ENCODE measurements at places on chromosomes 16 and 17.

GRCh38 chr16:6114691-6115090 is 1017.1 kb upstream of the EEF2KMT start:
- DNase-seq = no peak

DNA sequence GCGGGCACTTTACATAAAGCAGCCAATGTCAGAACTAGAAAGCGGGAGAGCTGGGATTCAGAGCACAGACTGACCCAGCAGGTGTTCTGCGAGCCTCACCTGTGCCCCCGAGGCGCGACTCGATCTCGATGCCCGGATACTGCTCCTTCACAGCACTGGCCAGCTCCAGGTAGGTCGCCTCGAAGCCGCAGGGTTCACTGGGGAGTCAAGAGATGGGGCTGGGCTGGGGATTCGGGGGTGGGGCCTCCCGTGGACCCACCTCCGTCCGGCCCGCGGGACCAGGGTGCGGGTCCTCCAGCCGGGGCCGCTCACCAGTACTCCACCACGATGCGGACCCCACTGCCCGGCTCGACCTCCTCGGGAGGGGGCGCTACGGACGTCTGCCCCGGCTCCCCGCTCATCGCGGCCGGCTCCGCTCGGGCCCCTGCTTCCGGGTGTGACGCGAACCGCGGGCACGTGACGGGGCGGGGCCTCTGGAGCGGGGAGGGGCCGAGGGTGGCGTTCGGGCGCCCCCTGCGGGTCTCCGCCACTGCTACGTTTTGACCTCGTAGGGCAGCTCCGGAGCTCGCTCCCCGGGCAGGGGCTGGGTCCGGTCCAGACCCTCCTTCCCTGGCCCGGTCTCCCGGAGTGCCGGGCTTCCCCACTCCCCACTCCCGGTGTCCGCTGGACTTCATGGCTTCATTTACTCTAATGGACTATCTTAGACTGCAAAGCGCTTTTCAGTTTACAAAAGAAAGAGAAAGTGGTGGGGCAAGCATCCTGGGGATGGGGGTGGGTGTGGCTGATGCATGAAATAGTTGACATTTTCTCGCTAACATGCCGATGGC is at the start of gene MIEN1:
MIEN1 (minus strand) TSS at position 438 of the 827 bp plus-strand sequence; CDS start at position 401, 37 bp downstream.
- peak; percentile 69 for DNase-seq

DNA sequence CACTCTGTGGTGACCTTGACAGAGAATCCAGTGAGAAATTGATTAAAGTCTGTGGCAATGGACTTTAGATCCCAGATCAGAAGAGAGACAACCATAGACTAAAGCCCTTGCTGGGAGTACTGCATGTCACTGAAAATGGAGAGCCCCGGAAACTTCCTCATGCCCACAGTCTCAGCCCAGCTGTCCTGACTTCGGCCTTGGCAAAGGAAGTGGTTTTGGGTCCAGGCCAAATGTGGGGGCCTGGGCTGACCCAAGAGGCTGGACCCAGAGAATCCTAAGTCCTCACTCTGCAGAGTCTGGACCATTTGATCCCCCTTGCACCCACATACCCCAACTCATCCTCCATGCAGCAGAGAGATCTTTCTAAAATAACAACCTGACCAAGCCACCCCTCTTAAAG is 4.7 kb upstream of the BEAN1 start:
- no peak for DNase-seq

DNA sequence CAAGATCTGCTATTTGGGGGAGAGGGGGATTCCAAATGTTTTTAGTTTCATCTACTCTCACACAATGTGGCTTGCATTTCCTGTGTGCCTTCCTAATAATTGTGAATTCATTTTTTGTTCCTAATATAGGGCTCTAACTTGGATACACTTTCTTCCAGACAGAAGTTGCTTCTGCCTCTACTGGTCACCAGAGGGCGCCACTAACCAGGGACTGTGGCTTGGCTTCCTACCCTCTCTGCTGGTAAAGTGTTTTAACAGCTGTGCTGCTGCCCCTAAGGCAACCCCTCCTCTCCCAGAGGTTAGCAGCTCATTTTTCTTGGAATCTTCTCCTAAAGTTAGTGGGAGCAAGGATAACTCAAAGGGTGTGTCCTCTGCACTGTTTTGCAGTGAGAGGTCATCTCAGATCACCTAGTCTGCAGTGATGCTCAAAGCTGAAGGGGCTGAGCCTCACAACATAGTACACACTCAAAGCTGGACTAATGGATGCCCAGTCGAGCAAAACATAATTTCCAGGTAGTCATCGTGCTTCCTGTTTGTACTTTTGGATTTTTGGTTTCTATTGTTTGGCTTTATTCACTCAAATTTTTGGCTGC is 5.0 kb upstream of the PRSS54 start:
- DNase-seq = no peak

- DNase-seq = no peak
Observed at GRCh38 chr17:7177954-7178477, 1.2 kb downstream of the ASGR1 start.

GRCh38 chr16:71226229-71227141 is 4.0 kb downstream of the HYDIN start:
- DNase-seq = no peak

- peak; percentile 44 for DNase-seq
Observed at GRCh38 chr16:31409433-31409832, 16.3 kb downstream of the ITGAD start.

- no peak for DNase-seq
Observed at GRCh38 chr17:9998060-9998459, 93.0 kb upstream of the RCVRN start.

GRCh38 chr17:39194985-39195524 is 2.4 kb downstream of the CACNB1 start:
- no peak for DNase-seq

DNA sequence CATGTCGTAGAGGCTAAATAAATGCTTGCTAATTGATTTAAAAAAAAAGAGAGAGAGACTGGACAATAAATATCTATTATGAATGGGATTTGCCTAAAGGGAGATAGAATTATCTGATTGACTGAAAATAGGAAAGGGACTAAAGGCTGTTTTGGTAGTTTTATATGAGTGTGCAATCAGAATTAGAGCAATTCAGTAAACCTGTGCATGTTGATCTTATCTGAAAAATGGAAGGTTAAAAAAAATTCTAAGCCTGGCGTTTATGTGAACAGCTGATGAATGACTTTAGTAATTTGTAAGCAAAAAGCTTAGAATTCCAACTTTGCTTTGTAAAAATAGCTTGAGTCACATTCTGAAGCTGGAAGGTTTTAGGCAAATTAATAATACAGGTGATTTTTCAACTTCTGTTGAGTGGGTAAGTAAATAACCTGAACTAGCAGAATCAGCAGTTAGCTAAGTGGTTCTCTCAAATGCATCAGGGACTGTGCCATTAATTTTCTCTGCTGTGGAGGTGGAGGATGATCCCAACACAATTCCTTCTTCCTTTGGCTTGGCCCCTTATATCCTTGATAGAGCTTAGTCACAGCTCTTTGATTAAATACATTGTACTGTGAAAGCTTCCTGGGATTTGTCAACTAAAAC is 254.4 kb downstream of the PHKB start:
- DNase-seq = no peak

GRCh38 chr17:15249487-15249886 is 15.6 kb downstream of the PMP22 start:
- no peak for DNase-seq

DNA sequence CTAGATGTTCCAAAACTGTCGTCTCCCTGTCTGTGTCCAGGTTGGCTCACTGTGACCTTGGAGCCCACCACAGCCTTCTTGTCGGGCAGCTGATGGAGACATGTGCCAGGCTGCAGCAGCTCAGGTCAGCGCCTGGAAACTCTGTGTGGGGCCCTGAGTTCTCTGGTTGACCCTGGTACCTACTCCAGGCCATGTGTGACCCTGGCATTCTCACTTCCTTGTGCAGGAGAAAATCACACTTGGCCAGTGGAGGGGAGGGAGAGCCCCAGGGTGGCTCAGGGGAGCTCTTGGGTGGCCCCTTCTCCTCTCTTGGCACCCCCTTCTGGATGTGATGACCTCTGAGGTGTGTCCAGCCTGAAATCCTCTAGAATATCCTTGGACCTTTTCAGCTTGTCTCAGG is 25.0 kb upstream of the CPNE2 start:
- DNase-seq = no peak

DNA sequence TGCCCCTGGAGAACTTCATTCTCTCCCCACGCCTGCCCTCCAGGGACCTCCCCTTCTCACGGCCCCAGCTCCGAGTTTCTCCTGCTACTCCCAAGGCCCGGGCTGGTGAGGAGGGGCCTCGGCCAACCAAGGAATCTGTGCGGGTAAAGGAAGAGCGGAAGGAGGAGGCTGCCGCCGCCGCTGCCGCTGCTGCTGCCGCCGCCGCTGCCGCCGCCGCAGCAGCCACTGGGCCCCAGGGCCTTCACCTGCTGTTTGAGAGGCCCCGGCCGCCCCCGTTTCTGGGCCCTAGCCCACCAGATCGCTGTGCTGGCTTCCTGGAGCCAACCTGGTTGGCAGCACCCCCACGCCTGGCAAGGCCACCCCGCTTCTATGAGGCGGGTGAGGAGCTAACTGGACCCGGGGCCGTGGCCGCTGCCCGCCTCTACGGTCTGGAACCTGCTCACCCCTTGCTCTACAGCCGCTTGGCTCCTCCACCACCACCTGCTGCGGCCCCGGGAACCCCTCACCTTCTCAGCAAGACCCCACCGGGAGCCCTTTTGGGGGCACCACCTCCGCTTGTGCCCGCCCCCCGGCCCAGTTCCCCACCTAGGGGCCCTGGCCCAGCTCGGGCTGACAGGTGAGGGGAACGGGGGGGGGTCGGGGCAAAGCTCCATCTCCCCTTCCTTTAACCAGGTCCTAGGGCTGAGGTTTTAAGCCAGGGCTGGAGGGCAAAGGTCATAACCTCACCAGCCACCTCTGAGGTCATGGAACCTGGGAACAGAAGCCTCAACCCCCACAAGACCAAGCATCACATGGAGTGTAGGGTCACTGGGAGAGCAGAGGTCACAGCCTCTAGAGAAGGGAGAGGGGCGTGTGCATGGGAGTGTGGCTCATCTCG is 11.0 kb downstream of the FBRS start:
- DNase-seq = no peak

DNA sequence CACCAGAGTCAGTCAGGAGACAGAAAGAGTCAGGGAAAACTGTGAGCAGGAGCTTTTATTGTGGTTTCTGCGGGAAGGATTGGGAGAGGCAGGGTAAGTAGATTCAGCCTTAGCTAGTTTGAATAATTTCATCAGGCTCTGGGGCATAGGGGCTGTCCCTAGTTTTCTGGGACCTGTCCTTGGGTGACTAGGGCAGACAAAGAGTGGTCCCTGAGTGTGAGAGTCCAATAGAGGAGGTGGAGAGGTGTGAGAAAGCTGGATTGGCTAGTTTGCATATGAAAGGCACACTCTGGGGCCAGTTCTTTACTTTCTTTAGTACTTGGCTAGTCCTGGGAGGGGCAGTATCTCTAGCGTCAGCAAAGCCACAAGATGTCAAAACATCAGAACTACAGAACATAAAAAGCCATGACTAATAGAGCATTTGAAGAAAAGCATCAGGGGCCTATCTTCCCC is 255.6 kb downstream of the HS3ST3A1 start:
- DNase-seq = peak; percentile 95

DNA sequence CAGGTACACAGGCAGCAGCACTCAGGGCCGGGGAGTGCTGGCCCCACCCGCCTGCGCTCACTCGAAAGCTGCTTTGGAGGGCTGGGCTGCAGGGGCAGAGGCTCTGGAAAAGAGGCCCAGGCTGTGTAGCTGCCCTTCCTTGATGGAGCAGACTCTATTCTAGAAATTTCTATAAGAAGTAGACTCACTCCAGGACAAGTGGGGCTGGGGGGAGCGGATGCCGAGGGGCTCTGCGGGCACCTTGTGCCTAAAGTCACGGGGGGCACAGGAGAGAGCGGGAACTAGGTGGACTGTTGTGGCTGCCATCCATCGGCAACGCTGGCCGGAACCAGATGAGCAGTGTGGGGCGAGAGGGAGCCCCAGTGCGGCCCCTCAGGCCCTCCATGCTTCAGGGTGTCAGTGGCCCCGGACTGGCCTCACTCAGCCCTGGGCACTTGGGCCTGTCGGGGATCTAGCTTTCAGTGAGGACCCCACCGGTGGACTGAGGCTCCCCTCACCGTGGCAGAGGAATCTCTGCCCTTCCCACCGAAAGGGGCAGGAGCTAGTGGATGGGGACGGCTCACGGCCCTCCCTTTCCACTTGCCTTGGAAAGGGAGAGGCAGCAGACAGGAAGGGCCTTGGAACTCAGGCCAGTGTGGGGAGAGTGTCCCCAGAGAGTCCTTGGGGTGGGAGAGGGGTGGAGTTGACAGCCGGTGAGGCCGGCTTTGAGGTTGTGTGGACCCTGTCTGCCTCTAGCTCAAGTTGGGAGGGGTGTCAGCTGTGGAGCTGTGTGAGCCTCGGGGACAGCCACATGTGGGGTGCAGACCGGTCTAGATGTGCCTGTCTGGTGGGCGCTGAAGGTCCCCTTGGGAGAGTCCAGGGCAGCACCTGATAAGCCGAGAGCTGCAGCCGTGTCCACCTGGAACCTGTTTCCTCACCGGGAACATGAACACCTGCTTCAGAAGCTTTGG is 16.6 kb downstream of the ENDOV start:
- no peak for DNase-seq

GRCh38 chr17:36936455-36937000 is 747 bp upstream of the LHX1 start:
- peak; percentile 60 for DNase-seq

DNA sequence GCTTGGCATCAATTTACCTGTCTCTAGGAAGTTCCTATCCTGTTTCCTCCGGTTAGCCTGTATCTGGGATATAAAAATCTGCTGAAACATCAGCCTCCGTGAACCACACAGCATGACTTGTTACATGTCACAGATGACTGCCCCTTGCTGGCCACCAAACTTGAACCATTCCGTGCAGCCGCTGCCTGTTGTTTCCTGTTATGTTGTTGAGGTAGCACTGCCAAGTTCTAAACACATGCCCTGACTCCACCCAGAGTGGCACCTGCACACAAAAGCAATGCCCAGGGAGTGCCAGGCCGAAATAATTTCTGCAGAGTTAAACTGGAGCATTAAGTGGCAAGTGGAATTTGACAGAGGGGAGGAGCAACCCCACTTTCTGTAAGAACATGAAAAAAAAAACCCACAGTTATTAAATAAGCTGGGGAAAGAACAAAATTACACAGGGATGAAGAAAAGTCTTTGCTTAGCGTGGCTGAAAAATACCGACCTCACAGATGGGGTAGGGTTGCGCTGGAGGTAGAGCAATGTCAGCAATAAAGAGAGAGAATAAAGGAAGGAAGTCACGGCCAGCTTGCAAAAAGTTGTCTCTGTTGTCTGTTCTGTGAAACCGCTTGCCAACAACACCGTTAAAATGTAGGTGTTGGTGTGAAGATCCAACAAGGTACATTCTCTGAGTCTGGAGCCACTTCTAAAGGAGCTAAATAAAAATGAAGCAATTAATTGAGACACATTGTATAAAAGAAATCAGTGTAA is 174.6 kb upstream of the CDH13 start:
- no peak for DNase-seq

DNA sequence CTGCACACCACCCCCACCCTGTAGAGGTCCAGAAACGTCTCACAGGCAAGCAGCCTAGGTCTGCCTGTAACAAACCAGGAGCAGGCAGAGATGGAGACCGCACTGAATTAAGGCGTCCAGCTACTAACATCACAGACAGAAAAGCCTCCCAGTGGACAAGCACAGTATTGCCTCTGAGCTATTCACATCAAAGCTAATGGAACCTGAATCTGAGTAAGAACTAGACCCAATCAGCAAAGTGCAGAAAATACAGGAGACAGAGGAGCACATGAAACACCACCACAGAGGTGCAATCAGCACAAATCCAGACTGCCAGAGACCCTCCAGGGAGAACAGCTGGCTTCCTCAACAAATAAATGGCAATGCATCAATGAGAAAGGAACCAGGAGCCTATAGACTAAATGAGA is 22.2 kb upstream of the PEMT start:
- peak; percentile 37 for DNase-seq

- DNase-seq = peak; percentile 96
Observed at GRCh38 chr17:6506679-6507231, 49.6 kb downstream of the PITPNM3 start.

- no peak for DNase-seq
Observed at GRCh38 chr17:33369149-33369548, 76.1 kb upstream of the ASIC2 start.
